ENCODE measurements at places on chromosomes 16 and 17.
A peak's percentile ranks its signal among the peaks of the same experiment; 100 is the strongest.

GRCh38 chr16:63774302-63774701, 1347.6 kb downstream of the CDH11 start:
- DNase-seq = no peak

DNA sequence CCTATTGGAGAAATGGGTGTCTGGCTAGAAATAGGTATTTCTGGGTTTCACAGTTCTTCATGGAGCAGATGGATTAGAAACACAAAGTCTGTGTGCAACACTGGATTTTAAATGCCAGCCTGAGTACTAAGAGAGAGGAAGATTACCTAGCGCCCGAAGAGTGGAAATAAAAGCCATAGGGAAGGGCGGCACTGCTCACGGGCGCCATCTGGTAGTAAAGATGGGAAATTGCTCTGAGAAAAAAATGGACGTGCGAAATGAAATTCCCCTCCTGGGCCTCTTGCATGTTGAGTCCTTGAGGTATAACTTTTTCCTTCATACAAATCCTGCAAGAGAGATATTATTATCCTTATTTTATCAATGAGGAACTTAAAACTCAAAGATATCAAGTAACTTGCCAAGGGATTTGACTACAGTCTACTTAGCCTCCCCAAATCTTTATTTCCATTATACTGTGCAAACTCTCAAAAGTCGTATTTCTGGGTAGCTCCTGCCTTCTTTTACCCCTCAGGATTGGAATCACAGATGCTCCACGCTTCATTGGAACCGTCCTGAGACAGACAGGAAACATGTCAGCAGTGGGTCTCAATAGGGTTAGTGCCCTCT, 72.8 kb downstream of the MMD start:
- DNase-seq = peak; percentile 8

GRCh38 chr17:28783161-28783560, 39.4 kb downstream of the TRAF4 start:
- no peak for DNase-seq

GRCh38 chr17:29219378-29220047, 27.1 kb upstream of the CRYBA1 start:
- peak; percentile 60 for DNase-seq

- DNase-seq = no peak
These were observed 8.1 kb upstream of the NAGLU start for GRCh38 chr17:42527932-42528331.

GRCh38 chr17:73160980-73161630, 3.7 kb upstream of the SSTR2 start:
- no peak for DNase-seq

GRCh38 chr17:27603880-27604794, 26.9 kb upstream of the LGALS9 start:
- DNase-seq = no peak

DNA sequence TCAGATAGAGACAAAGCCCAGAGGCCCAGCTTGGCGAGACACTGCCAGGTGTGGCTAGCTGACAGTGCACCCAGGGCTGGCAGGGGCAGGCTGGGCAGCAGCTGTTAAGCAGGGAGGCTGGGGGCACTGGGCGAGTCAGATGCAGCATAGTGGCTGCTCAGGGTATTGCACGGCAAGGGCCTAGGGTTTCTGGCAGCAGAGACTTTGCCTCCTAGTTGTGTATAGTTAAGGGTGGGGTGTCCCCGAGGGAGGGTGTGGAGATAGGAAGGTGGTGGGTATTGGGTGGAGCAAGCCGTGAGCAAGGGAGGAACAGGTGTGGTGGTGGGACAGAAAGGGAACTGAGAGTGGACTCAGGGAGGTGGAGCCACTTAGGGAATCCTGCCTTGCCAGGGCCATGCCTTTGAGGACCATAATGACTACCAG, 66.0 kb downstream of the SMPD3 start:
- peak; percentile 15 for DNase-seq

GRCh38 chr16:47519037-47519436, 57.9 kb downstream of the PHKB start:
- no peak for DNase-seq

- no peak for DNase-seq
These were observed 272.1 kb downstream of the HAPSTR1 start for GRCh38 chr16:9363520-9363919.

DNA sequence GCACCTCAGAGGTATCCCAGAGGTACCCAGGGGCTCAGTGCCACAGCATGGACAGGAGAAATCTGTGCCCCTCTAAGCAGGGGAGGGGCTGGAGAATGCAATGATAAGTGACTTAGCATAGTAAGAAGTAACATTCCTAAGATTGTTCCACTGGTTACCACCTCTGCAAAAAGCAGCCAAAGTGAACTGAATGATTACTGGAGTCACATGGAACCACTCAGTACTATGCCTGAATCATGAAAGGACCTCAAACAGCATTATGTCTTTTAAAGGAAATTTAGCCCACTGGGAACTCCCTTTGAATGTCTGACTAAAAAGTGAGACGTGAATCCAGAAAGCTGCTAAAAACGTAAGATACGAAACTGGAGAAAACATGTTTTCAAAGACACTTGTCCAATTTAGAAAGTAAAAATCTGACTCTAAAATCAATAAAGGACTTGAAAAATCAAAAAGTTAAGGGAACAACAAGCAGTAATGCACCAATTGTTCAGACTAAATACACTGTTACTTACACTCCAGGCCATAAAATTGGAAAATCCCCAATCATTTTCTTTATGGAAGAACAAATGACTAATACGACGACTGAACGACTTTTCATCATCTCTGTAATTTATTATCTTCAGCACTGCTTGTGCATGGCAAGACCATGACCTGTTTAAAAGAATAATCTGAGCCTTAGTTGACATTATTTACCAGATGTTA, 38.6 kb downstream of the LITAFD start:
- DNase-seq = no peak

DNA sequence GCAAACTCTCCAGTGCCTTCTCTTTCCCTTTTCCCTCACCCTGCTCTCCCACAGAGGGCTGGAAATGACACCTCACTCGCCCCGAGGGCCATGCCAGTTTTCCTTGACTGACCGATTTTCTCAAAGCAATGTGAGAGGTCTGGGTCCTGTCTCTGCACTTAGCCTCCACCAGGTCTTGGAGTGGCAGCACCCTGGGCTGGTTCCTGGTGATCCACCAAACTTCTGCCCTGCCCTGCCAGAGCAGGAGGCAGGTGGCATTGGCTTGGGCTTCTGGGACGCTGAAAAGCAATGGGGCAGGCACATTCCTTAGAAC, 97.5 kb downstream of the RAB11FIP4 start:
- no peak for DNase-seq

All from CD4-positive, alpha-beta T cell treated with Interferon gamma for 1 hour (primary cell).